HFFc6 (cell line): ENCODE measurements at places on chromosomes 16 and 17.

DNA sequence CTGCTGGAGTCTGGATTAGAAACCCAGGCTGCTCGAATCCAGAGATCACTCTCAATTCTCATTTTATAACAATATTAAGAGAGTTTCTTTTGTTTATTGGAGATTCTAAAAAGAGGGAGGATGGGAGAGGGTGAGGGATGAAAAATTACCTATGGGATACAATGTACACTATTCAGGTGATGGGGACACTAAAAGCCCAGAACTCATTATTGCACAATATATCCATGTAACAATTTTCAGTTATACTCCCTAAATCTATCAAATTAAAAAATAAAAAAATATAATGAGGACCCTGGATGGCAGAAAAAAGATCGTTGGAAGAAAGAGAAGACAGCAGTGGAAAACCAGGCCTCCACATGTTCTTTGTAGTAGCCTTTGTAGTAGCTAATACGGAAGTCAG, 100.8 kb downstream of the CNTNAP4 start:
- no peak for DNase-seq

DNA sequence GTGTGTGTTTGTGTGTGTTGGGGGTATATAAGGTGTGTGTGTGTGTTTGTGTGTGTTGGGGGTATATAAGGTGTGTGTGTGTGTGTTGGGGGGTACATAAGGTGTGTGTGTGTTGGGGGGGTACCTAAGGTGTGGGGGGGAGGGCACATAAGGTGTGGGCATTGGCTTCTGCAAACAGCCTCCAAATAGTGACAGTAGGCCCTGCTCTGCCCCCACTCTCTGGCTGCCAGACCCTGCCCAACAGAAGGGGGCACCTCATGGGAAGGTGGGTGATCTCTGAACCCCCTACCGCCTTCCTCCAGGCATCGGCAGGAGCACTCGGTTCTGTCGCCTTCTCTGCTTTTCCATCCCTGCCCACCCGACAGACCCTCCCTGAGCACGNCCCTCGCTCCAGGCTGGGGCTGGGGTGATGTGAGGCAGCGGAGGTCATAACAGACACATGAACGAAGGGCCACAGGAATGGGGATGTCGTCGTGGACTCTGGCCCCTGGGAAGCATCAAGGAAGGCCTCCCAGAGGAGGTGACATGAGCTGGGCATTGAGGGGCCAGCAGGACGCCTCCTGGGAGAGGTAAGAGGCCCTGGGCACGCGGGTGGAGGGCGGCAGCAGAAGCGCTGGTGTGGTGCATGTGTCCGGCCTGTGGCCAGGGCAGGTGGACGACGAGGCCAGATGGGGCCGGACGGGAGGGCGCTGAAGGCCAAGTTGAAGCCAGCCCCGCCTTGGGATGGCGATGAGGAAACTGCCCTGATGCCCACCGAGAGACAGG, 136.6 kb upstream of the RPH3AL start:
- DNase-seq, result no peak

DNA sequence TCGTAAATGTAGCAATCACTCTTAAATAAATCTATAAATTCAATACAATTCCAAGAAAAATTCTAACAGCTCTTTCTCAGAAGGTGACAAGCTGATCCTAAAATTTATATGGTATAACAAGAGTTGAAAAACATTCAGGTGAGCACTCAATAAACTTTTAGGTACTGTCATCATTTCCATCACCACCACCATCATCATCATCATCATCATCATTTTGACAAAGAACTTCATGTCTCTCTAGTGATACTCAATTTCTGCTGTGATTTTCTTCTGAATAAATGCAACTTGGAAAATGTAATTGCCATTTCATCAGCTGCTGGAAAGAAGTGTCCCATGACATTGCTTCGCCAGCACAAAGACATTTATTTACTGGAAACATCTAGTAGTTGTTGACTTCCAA, 222.9 kb upstream of the IRX5 start:
- no peak for DNase-seq

DNA sequence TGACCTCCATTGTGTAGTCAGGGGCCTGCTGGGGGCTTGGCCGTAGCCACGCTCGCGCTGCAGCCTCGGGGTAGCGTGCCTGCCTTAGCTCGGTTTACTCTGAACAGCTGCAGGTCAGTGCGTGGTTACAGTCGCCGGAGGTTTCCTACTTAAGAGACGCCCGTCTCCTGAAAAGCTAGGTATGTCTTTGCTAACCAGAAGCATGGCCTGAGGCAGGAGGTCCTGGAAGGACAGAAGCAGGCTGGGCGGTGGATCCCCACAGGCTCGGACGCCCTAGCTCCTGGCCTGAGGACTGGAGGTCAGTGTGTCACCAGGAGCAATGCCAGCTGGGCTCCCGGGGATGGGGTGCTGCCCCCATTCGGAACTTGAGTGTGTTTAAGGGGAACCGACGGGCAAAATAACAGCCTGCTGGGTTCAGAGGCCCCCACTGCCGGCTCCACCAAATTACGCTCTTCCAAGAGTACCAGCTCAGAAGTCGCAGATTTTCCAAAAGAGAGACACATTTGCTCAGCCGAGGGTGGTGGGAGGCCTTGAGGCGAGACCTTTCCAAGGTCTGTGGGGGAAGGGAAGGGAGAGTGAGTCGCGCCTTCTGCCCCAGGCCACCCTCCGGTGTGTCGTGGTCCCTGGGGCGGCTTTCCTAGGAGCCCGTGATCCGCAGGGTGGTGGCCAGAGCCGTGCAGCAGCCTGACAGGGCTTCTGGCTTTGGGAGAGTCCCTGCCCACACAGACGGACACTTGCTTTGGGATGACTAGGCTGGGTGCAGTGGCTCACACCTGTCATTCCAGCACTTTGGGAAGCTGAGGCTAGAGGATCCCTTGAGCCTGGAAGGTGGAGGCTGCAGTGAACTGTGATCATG, 3.9 kb upstream of the GNG13 start:
- DNase-seq, result no peak

GRCh38 chr17:62149961-62150360, 84.9 kb upstream of the MED13 start:
- no peak for DNase-seq

GRCh38 chr17:77527836-77528505, 387.2 kb downstream of the SEC14L1 start:
- DNase-seq, result no peak

DNA sequence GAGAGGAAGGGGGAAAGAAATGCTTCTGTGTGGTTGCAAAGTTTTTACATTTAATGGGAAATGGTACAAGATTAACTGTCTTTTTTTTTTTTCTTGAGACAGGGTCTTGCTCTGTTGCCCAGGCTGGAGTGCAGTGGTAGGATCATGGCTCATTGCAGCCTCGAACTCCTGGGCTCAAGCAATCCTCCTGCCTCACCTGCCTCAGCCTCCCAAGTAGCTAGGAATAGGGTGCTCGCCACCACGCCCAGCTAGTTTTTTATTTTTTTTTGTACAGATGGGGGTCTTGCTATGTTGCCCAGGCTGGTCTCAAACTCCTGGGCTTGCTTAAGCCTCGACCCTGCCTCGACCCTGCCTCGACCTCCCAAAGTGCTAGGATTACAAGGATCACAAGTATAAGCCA, 3.8 kb upstream of the ROGDI start:
- no peak for DNase-seq

DNA sequence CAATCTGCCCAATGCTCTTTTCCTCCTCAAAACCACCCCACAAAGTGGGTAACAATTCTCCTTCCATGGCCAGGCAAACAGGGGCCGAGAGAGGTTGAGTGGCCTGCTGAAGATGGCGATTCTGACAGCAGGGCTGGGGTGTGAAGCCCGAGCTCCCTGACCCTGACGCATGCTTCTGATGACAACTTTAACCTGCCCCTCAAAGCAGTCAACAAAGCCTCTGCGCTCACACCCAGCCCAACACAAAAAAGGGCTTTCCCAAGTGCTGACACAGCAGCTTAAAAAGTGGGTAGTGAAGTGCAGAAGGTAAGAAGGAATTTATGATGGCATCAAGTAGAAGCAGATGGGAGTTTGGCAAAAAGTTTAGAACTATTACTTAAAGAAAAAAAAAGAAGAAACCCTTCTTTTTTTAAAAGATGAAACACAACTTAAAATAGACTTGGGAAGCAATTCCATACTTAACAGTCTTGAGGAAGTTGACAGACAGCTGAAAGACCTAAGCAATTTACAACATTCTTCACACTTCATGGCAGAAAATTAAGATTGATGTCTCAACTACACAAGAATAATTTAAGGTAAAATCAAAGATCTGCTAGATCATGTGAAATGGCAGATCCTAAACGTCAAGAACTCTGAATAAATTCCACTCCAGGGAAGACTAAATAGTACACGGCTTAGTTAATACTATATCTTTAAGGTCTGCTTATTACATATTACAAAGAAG, 133.9 kb downstream of the PARN start:
- DNase-seq, result no peak

- DNase-seq, result peak; percentile 35
These were observed 10.7 kb upstream of the LITAF start for GRCh38 chr16:11597235-11598095.

DNA sequence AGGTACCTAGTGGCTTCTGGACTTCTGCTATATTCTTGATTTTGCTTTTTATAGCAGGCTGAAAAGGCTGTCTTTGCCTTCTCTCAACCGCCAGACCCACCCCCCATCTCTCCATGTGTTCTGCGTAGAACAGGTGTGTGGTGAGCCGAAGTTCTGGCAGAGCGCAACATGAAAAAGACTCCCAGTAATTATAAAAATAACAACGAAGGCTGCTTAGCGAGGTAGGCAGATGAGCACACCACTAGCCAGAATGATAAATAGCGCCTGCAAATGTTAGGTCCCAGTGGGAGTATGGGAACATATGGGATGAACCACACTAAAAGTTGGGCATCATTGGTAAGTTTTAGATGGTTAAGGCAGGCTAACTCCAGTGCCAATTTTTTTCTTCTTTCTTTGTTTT, 14.0 kb upstream of the RBFOX1 start:
- DNase-seq, result no peak
